ENCODE measurements at places on chromosomes 16 and 17. TPM values are rescaled to one million over a fixed set of nuclear protein-coding genes. Genes with fewer than 3 reads are reported as not detected.

DNA sequence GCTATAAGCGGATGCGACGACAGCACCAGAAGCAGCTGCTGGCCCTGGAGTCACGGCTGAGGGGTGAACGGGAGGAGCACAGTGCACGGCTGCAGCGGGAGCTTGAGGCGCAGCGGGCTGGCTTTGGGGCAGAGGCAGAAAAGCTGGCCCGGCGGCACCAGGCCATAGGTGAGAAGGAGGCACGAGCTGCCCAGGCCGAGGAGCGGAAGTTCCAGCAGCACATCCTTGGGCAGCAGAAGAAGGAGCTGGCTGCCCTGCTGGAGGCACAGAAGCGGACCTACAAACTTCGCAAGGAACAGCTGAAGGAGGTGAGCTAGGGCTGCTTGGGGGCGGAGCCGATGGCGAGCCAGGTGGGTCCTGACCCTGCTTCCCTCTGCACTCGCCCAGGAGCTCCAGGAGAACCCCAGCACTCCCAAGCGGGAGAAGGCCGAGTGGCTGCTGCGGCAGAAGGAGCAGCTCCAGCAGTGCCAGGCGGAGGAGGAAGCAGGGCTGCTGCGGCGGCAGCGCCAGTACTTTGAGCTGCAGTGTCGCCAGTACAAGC lies 10.1 kb downstream of the HIRIP3 start:
- DNase-seq, result no peak

- DNase-seq, result no peak
Observed at GRCh38 chr16:77085981-77086380, 105.0 kb upstream of the MON1B start.

GRCh38 chr16:55915096-55915827 lies 40.1 kb upstream of the CES5A start:
- no peak for DNase-seq

DNA sequence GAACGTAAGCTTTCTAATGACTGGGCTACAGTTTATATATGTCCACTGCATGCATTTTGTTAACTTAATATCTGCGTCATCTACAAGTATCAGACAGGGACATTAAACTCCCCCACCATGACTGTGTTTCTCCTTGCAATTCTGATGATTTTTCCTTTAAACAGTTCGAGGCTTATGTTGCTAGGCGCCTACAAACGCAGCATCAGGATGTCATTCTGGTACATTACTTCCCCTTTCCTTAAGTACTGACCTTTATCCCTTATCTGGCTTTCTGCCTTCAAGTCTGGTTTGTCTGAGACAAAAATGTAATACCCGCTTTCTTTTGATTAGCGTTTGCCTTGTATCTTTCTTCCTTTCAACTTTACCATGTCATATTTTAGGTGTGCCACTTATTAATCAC lies 362.4 kb downstream of the SLC39A11 start:
- no peak for DNase-seq

TPSG1 gene
- total RNA-seq, result not detected

All from esophagus squamous epithelium (tissue), 5 donors.